Esophagus squamous epithelium (tissue), 5 donors: ENCODE measurements at places on chromosomes 5 and 9.

DNA sequence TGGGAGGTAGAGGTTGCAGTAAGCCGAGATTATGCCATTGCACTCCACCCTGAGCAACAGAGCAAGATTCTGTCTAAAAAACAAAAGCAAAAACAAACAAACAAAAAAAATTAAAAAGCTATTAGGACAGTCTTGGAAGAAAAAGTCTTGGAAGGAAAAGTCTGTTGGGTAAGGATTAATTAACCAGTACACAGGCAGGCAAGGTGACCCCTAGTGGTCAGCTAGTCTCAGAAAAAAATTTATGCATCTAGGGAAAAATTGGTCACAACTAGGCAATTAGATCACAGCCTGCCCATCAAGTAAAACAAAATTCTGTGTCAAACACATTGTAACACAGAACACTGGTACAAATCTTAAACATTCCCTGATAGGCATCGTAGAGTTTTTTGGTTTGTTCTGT lies 6.7 kb upstream of the ANKRD18B start:
- no peak for DNase-seq

GRCh38 chr5:178777520-178777919 lies 47.1 kb upstream of the ZNF354A start:
- no peak for DNase-seq

DNA sequence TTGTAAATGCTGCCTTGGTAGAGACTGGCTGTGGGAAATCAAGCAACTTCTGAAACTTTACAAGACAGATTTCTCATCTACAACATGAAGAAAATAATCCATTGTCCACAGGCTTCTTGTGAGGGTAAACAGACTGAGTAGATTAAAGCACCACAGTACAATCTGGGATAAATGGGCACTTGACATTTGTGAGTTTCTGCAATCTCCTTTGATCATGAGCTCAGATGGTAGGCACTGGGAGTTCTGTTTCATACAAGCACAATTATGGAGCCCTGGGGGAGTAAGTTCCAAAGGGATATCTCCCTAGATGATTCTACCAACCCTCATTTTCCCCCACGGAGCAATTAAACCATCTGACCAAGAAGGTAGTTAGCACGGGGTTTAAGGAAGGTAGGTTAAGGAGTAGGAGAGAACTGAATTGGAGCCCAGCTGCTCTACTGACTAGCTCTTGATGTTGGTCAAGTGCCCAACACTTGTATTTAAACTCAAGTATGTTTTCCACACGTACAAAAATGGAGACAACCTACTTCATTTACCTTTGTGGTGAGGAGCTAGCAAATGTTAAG lies 479.5 kb upstream of the TNC start:
- no peak for DNase-seq

GRCh38 chr5:180143656-180144364 lies 65.2 kb downstream of the RASGEF1C start:
- no peak for DNase-seq

- DNase-seq: no peak
Measured at GRCh38 chr5:87116825-87117512, 150.7 kb upstream of the RASA1 start.

GRCh38 chr5:168706655-168707069 lies 127.5 kb upstream of the PANK3 start:
- DNase-seq: no peak

GRCh38 chr5:1507457-1507856 lies 16.3 kb downstream of the LPCAT1 start:
- DNase-seq: no peak

GRCh38 chr5:112290691-112291090 lies 128.4 kb downstream of the EPB41L4A start:
- no peak for DNase-seq
